ENCODE measurements at places on chromosomes 1 and 21. TPM values are rescaled to one million over a fixed set of nuclear protein-coding genes. Genes with fewer than 3 reads are reported as not detected.

The RORC gene
- not detected for total RNA-seq

The C1orf232 gene
- total RNA-seq = not detected

The ECM1 gene
- total RNA-seq = 2.2 TPM

The IL19 gene
- not detected for total RNA-seq

The PPM1J gene
- total RNA-seq = 1.5 TPM

The ASAP3 gene
- total RNA-seq = 2.8 TPM

The SPRR5 gene
- not detected for total RNA-seq

The CYP4B1 gene
- not detected for total RNA-seq

The SLC45A3 gene
- total RNA-seq = 6.8 TPM

The HSD3B2 gene
- not detected for total RNA-seq

The NKAIN1 gene
- 0.98 TPM for total RNA-seq

The FAM163A gene
- not detected for total RNA-seq

The KCNE2 gene
- total RNA-seq = not detected

The CLDN17 gene
- not detected for total RNA-seq

The TBX15 gene
- 0.08 TPM for total RNA-seq

The S100A8 gene
- total RNA-seq = not detected

The FYB2 gene
- total RNA-seq = not detected

The RIPK4 gene
- 14.0 TPM for total RNA-seq

The KCNJ6 gene
- total RNA-seq = 2.2 TPM

The MCOLN2 gene
- total RNA-seq = 2.7 TPM

The NCMAP gene
- 0.03 TPM for total RNA-seq

The SEMA4A gene
- total RNA-seq = 0.65 TPM

The LAX1 gene
- total RNA-seq = not detected

The AIRE gene
- total RNA-seq = not detected

The WNT9A gene
- total RNA-seq = 6.9 TPM

The CENPF gene
- 111 TPM for total RNA-seq

The LRRC39 gene
- total RNA-seq = not detected

The RNF186 gene
- total RNA-seq = not detected

The ANKRD65 gene
- total RNA-seq = not detected

The CD48 gene
- not detected for total RNA-seq

The RRAGC gene
- total RNA-seq = 28.8 TPM

The NECTIN4 gene
- total RNA-seq = 2.2 TPM

The DNASE2B gene
- not detected for total RNA-seq

The CXADR gene
- total RNA-seq = 6.3 TPM

The SV2A gene
- total RNA-seq = 0.11 TPM

The MR1 gene
- 6.5 TPM for total RNA-seq

The DDX59 gene
- total RNA-seq = 14.8 TPM

The SH2D5 gene
- total RNA-seq = 14.3 TPM

The ADAMTS4 gene
- total RNA-seq = not detected

The FTCD gene
- 0.05 TPM for total RNA-seq

The MUL1 gene
- 41.7 TPM for total RNA-seq

The ASCL5 gene
- total RNA-seq = 0.08 TPM

The TRIM46 gene
- total RNA-seq = 1.5 TPM

The C8B gene
- not detected for total RNA-seq

The NR5A2 gene
- total RNA-seq = 8.4 TPM

The SPATA21 gene
- total RNA-seq = 0.06 TPM

The FGGY gene
- 4.1 TPM for total RNA-seq

The FCRL6 gene
- total RNA-seq = not detected

Measured in A549 treated with CpdA at 1 μM for 4 hours (cell line).